Activated CD4-positive, CD25-positive, alpha-beta regulatory T cell treated with anti-CD3 and anti-CD28 coated beads, Interleukin-2, amount 50 U/mL, for 24 hours (primary cell): ENCODE measurements at places on chromosomes 13 and 19.
A peak's percentile ranks its signal among the peaks of the same experiment; 100 is the strongest.

- no peak for ATAC-seq
Measured at GRCh38 chr19:47891622-47891922, 5.5 kb upstream of the SULT2A1 start.

DNA sequence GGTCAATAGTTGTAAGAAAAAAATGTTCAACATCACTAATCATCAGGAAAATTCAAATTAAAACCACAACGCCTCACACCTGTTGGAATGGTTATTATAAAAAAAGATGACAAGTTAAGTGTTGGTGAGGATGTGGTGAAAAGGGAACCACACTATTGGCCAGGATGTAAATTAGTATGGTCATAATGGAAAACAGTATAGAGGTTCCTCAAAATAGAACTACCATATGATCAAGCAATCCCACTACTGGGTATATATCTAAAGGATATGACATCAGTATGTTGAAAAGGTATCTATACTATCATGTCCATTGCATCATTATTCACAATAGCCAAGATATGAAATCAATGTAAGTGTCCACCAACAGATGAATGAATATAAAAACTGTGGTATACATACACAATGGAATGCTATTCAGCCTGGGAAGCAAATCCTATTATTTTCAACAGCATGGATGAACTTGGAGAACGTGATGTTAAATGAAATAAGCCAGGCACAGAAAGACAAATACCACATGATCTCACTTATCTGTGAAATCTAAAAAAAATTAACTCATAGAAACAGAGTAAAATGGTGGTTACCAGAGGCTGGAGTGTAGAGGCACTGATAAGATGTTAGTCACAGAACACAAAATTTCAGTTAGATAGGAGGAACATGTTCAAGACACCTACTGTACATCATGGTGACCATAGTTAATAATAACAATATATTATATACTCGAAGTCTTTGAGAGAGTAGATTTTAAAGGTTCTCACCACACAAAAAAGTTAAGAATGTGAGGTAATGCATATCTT, 56.6 kb downstream of the TBC1D4 start:
- ATAC-seq, result no peak

- ATAC-seq, result no peak
Measured at GRCh38 chr13:70391678-70392077, 283.4 kb upstream of the KLHL1 start.

DNA sequence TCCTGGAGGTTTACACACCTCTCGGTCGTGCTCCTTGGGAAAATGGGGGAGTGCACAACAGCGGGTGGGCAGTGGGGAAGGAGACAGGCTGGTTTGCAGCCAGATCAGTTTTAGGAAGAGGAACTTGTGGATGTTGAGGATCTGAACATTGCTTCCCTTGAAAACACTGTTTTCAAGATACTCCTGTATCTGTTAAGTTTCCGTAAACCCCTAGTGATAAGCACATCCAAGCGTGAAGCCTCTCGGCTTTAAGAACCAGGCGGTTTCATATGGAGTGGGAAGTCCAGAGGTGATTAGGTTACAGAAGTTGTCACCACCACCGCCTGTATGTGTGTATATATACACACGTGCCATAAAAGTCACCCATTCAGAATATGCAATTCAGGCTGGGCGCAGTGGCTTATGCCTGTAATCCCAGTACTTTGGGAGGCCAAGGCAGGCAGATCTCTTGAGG, 47.4 kb downstream of the SIPA1L3 start:
- ATAC-seq, result no peak

GRCh38 chr13:98664047-98664446, 87.1 kb upstream of the STK24 start:
- ATAC-seq, result peak; percentile 98

- ATAC-seq, result no peak
Measured at GRCh38 chr19:871446-872265, 12.2 kb downstream of the CFD start.
